Activated CD4-positive, CD25-positive, alpha-beta regulatory T cell (primary cell): ENCODE measurements at places on chromosomes 4 and X.

DNA sequence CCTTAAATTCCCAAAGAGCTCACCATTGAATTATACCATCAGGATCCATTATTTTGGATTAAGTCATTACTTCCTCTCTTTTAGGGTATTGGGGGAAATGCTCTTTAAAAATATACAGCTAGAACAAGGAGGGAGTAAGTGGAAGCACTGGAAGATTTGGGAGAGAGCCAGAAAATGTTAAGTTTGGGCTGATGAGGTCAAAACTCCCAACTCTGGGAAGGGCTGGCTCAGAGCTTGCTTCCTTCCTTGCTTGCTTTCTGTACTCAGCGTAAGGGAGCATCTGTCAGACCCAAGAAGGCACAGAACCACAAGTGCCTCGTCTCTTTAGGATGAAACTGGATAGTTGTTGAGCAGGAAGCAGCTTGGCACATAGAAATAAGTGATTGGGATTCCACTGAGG, 138.2 kb downstream of the GUCY2F start:
- DNase-seq = no peak

- DNase-seq = no peak
These were observed 202.1 kb downstream of the OR13H1 start for GRCh38 chrX:131745942-131746489.

GRCh38 chr4:167021545-167022155, 212.6 kb downstream of the SPOCK3 start:
- DNase-seq = peak; percentile 5

GRCh38 chr4:17619416-17620105, 5.1 kb downstream of the MED28 start:
- DNase-seq = no peak

GRCh38 chrX:136292656-136293055, 8.1 kb upstream of the ADGRG4 start:
- DNase-seq = no peak

GRCh38 chrX:150907474-150907873, 9.0 kb upstream of the CD99L2 start:
- no peak for DNase-seq

DNA sequence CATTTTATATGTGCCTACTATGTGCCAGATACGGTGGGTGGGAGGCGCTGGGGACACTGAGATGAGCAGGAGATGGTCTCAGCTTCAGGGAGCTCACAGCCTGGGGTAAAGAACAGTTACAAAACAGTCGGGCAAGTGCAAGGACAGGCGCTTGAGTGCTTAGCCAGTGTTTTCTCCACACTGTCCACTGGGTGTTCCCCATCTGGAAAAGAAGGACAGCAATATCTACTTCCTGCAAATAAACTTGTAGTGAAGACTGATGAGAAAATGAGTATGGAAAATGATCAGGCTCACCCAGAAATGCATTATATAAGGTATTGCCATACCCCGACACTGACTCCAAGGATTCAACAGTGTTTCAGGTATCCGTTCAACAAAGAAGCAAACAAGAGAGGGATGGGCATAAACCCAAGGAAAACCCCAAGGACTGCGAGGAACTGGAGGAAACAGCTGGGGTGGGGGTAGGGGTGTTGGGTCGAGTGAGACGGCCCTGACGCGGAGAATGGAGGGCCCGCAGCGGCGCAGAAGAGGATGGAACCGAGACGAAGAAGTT, 835 bp downstream of the TMEM185A start:
- no peak for DNase-seq
